ENCODE measurements at places on chromosomes 1 and 21. TPM values are rescaled to one million over a fixed set of nuclear protein-coding genes. Genes with fewer than 3 reads are reported as not detected.

- DNase-seq: no peak
- no peak overlapping the region for H3K4me3 ChIP-seq
- H3K36me3 ChIP-seq: no peaks in the 10 kb centered on the region
- no peak overlapping the region for H3K27ac ChIP-seq
- H3K27me3 ChIP-seq: no peaks in the 10 kb centered on the region
Measured at GRCh38 chr1:117010310-117010969, 8.9 kb downstream of the CD101 start.

GRCh38 chr1:10665930-10666850, 130.3 kb downstream of the CASZ1 start:
- no peak for DNase-seq
- H3K4me3 ChIP-seq: no peak overlapping the region
- no peaks in the 10 kb centered on the region for H3K4me1 ChIP-seq
- H3K27me3 ChIP-seq: no peaks in the 10 kb centered on the region

DNA sequence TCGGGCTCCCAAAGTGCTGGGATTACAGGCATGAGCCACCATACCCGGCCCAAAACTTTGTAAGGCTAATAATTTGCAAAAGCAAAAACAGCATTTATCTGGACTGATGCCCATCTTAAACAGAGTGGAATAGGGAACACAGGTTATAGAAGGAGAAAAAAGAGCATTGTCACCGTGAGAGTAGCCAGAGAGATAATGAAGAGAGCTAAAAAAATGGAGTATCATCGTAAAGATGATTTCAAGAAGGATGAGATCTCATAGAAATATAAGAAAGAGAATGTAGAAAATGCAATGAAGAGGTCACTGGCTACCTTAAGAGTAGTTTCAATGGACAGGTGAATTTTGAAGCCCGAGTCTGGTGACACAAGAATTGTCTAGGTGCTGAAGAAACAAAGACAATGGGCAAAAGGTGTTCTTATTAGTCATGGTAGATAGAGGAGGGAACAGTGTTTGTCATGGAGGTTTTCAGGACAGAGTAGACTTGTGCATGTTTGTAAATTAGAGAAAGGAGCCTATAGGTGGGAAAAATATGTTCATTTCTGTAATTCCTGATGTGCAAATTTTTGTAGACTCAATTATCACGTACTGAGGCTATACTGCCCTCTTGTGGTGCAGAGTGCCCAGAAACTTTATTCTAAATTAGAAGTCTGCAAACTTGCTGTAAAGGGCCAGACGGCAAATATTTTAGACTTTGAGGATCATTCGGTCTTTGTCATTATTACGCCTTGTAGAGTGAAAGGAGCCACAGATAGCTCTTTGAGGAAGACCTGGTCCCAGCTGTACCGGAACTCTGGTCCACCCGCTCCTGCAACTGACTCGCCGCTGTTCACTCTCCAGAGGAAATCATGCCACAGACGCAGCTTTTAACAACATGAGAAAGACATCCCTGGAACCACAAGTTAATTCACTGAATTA, 8.1 kb upstream of the TMEM183A start:
- no peak overlapping the region for H3K4me3 ChIP-seq
- peaks cover 14% of the 10 kb centered on the region for H3K4me1 ChIP-seq
- no peak overlapping the region for H3K27ac ChIP-seq
- DNase-seq: peak; percentile 54
- no peaks in the 10 kb centered on the region for H3K27me3 ChIP-seq
- no peaks in the 10 kb centered on the region for H3K36me3 ChIP-seq

DNA sequence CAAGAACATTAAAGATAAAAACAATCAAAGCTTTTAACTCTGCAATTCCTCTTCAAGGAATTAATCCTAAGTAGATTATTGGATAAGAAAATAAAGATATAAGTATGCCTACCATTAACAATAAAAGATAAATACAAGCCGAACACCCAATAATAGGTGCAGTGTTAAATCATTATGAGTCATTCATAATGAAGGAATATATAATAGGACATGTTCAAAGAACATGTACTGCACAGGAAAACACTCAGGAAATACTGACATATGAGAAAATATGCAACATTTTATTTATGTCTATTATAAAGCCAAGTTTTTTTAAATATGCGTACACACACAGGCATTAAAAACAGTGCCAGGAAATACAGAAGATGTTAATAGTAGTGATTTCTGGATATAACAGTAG, 11.1 kb upstream of the EXO1 start:
- H3K27me3 ChIP-seq: no peaks in the 10 kb centered on the region
- no peaks in the 10 kb centered on the region for H3K36me3 ChIP-seq
- peaks cover 17% of the 10 kb centered on the region for H3K4me1 ChIP-seq
- H3K27ac ChIP-seq: no peak overlapping the region
- DNase-seq: no peak

- H3K4me1 ChIP-seq: no peaks in the 10 kb centered on the region
- H3K27ac ChIP-seq: no peak overlapping the region
- no peak overlapping the region for H3K4me3 ChIP-seq
Measured at GRCh38 chr21:38323721-38324531, 67.1 kb downstream of the KCNJ15 start.

GRCh38 chr1:196305216-196305615, 303.0 kb downstream of the KCNT2 start:
- no peak overlapping the region for H3K27ac ChIP-seq
- no peaks in the 10 kb centered on the region for H3K27me3 ChIP-seq
- DNase-seq: no peak
- peaks cover 7% of the 10 kb centered on the region for H3K4me1 ChIP-seq
- H3K4me3 ChIP-seq: no peak overlapping the region
- no peaks in the 10 kb centered on the region for H3K36me3 ChIP-seq

- no peak overlapping the region for H3K4me3 ChIP-seq
- no peaks in the 10 kb centered on the region for H3K27me3 ChIP-seq
- no peak for DNase-seq
- H3K27ac ChIP-seq: no peak overlapping the region
- H3K4me1 ChIP-seq: no peaks in the 10 kb centered on the region
Measured at GRCh38 chr21:31141389-31142000, 103.2 kb upstream of the KRTAP19-8 start.

GRCh38 chr1:206809504-206810084, 37.3 kb upstream of the IL10 start:
- no peaks in the 10 kb centered on the region for H3K36me3 ChIP-seq
- H3K4me1 ChIP-seq: no peaks in the 10 kb centered on the region
- H3K4me3 ChIP-seq: no peak overlapping the region

DNA sequence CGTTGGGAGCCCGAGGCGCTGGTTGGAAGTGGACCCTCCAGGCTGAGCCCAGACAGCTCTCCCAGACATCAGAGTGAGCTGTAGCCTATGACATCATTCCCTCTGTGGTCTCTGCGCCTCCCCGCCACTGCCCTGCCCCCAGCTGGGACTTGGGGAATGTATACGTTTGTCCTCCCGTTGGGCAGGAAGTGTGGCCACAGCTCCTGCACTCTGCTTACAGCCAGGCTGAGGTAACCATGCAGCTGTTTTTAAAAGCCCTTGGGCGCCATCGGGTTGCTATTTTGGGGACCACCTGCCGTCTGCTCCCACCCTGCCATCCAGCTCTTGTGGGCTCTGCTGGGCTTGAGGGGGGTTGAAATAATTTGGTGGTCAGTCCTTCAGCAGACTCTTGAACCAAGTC, 7.8 kb downstream of the VASH2 start:
- DNase-seq: no peak
- no peak overlapping the region for H3K27ac ChIP-seq
- H3K27me3 ChIP-seq: peaks cover 34% of the 10 kb centered on the region
- H3K36me3 ChIP-seq: no peaks in the 10 kb centered on the region

DNA sequence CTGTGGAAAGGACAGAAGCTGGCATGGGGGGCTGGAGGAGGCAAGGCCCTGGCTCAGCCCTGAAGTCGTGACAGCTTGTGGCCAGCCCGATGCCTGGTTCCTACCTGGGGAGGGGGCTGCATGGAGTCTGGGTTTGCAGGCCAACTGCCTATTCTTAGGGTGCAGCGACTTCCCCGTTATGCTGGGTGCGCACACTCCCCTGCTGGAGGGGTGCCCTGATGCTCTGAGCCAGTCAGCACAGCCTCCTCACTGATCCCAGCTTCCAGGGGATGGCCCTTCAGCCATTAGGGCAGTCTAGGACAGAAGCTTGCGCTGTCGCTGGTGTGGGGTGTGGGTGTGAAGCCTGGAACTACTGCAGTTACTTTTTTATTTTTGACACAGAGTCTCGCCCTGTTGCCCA, 30.0 kb upstream of the SLC19A1 start:
- no peak overlapping the region for H3K4me3 ChIP-seq
- no peaks in the 10 kb centered on the region for H3K36me3 ChIP-seq
- no peaks in the 10 kb centered on the region for H3K4me1 ChIP-seq
- DNase-seq: no peak

DNA sequence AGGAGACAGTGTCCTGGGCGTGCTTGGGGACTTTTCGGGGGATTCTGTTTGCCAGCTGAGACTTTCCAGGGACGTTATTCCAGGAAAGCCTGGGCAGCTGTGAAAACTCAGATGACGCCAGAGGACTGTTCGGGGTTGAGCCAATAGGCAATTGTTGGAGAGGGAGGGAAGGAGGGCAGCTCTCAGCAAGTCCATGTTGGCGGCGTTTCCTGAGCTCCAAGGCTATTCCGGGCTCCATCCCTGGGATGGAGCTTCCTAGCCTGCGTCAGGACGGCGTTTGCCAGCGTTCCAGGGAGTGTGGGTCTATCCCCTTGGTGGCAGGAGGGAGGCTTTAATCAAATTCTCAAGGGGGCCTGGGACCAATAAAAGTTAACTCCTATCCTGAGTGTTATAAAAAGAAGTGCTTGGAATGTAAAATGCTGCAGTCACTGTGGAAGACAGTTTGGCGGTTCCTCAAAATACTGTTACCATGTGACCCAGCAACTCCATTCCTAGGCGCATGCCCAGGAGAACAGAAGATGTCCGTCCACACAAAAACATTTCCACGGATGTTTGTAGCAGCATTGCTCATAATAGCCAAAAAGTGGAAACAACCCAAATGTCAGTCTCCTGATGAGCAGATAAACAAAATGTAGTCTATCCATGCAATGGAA, 15.2 kb downstream of the SLC27A3 start:
- DNase-seq: no peak
- H3K27me3 ChIP-seq: no peaks in the 10 kb centered on the region
- H3K36me3 ChIP-seq: no peaks in the 10 kb centered on the region
- H3K4me1 ChIP-seq: peaks cover 15% of the 10 kb centered on the region

DNA sequence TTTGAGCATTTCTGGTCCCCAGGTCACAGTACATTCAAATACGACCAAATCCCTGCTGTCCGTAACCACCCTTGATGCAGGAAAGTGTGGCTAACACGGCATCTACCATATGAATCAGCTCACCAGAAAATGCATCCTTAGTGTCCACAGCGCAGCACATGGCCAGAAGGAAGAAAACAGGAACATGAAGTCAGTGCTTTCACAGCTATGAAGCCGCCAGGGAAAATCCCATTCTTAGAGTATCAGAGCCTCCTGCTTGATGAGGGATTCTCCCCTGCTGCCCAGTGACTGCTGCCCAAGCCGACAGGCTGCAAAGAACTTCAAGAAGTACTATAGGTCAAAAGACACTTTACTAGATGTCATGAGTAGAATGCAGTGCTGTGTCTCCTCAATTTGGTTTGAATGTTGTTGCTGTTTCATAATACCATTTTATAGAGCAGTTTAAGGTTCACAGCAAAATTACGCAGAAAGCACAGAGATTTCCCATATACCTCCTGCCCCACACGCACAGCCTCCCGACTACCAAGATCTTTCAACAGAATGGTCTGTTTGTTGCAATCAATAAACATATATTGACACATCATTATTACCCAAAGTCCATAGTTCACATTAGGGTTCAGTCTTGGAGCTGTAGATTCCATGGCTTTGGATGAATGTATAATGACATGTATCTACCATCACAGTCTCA, 14.5 kb downstream of the TIAM1 start:
- H3K4me1 ChIP-seq: no peaks in the 10 kb centered on the region
- no peak overlapping the region for H3K27ac ChIP-seq
- no peaks in the 10 kb centered on the region for H3K36me3 ChIP-seq

DNA sequence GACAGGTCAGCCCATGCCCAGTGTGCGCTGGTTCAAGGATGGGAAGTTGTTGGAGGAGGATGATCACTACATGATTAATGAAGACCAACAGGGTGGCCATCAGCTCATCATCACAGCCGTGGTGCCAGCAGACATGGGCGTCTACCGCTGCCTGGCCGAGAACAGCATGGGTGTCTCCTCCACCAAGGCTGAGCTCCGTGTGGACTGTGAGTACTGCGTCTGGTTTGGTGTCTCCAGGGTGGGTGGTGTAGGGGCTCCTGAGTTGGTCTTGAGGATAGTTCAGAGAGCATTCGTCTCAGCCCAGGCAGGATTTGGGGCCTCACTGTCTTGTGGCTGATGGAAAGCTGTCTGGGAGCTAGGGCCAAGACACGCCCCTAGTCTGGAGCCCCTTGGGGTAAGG, 83.2 kb downstream of the TRIM11 start:
- H3K27me3 ChIP-seq: no peaks in the 10 kb centered on the region
- no peaks in the 10 kb centered on the region for H3K4me1 ChIP-seq
- no peaks in the 10 kb centered on the region for H3K36me3 ChIP-seq

- H3K27me3 ChIP-seq: no peaks in the 10 kb centered on the region
- no peaks in the 10 kb centered on the region for H3K36me3 ChIP-seq
- H3K4me1 ChIP-seq: no peaks in the 10 kb centered on the region
- peak overlapping the region; percentile 51 for H3K4me3 ChIP-seq
- H3K27ac ChIP-seq: no peak overlapping the region
- DNase-seq: peak; percentile 0
Measured at GRCh38 chr1:104706631-104707147, 957.0 kb downstream of the AMY1C start.

- no peak for DNase-seq
- no peaks in the 10 kb centered on the region for H3K36me3 ChIP-seq
- H3K4me3 ChIP-seq: no peak overlapping the region
- peaks cover 64% of the 10 kb centered on the region for H3K27me3 ChIP-seq
- H3K27ac ChIP-seq: no peak overlapping the region
- H3K4me1 ChIP-seq: no peaks in the 10 kb centered on the region
Measured at GRCh38 chr1:165416876-165417275, 28.1 kb downstream of the RXRG start.

DNA sequence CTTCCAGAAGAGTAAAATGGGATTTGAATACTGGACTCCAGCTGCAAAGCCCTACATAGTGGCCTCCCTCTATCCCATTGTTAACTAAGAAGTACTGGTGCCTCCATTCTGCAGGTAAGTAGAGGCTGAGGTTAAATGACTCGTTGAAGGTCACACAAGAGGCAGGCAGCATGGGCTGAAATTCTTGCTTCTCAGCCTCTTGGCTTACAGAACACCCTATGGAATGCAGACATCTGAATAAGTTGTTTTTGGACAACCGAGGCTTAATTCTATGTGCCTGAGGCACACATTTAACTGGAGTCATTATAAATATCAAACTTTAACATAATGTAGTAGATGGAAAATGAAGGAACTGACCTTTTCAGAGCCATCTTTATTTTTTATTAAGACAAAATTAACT, 5.7 kb downstream of the DNAJC11 start:
- 0 out of 2 replicates have a peak, but pooled peaks cover 6% of the 10 kb centered on the region for H3K4me1 ChIP-seq
- no peak overlapping the region for H3K4me3 ChIP-seq
- no peaks in the 10 kb centered on the region for H3K36me3 ChIP-seq

- no peaks in the 10 kb centered on the region for H3K27me3 ChIP-seq
- no peak overlapping the region for H3K27ac ChIP-seq
- DNase-seq: no peak
- H3K4me1 ChIP-seq: peaks cover 19% of the 10 kb centered on the region
- no peak overlapping the region for H3K4me3 ChIP-seq
Measured at GRCh38 chr1:219564109-219564508, 48.8 kb downstream of the ZC3H11B start.

RPE65 gene
- not detected for total RNA-seq

TNNI3K gene
- not detected for total RNA-seq

WDR64 gene
- not detected for total RNA-seq

ELF3 gene
- 318 TPM for total RNA-seq

GIPC2 gene
- 0.30 TPM for total RNA-seq

KCNA2 gene
- not detected for total RNA-seq
